ENCODE measurements at places on chromosomes 2 and 18.
A peak's percentile ranks its signal among the peaks of the same experiment; 100 is the strongest.

DNA sequence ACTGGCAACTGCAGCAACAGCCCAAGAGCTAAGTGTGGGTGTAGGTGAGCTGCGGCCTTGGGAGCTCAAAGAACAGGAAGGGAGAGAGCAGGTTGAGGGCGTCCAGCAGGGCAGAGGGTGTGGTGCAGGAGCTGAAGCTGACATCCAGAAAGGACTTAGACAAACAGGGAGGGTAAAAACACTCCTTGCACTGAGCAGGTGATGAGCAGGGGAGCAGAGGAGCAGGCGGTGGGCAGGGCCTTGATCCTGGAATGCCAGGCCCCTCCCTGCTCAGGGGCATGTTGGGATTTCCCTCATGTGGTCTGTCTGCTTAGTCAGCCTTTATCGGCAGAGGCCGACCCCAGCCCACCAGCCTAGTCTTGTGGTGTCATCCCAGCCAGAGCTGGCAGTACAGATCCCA lies 63.6 kb downstream of the VSNL1 start:
- DNase-seq = no peak

DNA sequence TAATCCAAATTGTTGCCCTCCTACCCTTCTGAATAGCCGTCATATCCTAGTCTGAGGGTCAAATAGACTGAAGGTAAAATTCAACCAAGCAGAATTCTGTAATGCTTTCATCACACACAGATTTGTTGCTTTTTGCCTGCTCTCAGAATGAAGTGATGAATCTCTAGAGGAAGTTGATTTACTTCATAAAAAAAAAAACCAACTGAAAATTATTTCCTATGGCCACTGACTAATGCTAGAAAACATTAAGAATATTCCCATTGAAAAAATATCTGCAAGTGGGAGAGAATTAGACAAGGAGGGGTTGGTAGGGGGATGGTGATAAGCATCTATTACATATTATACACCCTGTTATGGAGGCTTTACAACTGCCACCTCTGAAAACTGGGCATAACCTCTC lies 2.3 kb upstream of the IL1RL2 start:
- DNase-seq = no peak

DNA sequence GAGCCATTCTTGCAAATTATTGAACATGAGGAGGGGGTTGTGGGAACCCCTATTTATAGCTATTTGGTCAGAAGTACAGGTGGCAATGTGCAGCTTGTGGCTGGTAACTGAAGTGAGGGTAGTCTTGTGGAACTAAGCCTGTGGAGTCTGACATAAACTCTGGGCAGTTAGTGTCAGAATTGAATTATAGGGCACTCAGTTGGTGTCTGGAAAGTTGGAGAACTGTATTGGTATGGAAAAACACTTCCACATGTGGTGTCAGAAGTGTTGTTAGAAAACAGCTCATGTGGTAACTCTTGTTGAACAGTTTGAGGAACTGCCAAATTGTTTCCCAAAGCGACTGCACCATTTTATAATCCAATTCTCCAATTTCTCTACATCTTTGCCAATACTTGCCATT lies 7.5 kb downstream of the RALBP1 start:
- no peak for DNase-seq

- no peak for DNase-seq
These were observed 147.8 kb downstream of the EXOC6B start for GRCh38 chr2:72678024-72678423.

DNA sequence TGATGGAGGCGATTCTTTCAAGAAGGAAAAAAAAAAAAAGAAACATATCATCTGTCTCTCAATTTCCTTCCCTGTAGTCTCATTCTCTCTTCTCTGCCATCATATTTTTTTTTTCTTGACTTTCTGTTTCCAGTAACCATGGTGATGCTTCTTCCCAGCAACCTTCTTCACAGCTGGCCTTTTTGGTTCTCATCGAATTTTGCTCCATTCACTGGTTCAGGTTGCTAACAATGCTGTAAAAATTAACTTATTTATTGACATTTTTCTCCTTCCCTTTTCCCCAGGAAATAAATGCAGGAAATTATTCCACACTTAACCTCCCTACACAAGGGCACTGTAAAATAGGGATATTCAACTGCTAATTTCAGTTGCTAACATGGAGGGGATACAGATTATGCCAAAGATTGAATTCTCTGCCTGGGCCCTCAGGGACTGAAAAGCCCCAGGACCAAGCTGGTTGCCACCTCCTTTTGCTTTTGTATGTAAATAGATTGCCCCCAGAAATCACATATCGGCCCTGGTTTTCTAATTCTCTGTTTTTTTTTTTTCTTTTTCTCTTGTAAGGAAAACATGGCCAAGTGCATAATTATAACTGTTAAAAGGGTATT lies 154.7 kb downstream of the MAP2 start:
- DNase-seq = peak; percentile 14

- no peak for DNase-seq
These were observed 254.9 kb upstream of the ZEB2 start for GRCh38 chr2:144774809-144775208.

DNA sequence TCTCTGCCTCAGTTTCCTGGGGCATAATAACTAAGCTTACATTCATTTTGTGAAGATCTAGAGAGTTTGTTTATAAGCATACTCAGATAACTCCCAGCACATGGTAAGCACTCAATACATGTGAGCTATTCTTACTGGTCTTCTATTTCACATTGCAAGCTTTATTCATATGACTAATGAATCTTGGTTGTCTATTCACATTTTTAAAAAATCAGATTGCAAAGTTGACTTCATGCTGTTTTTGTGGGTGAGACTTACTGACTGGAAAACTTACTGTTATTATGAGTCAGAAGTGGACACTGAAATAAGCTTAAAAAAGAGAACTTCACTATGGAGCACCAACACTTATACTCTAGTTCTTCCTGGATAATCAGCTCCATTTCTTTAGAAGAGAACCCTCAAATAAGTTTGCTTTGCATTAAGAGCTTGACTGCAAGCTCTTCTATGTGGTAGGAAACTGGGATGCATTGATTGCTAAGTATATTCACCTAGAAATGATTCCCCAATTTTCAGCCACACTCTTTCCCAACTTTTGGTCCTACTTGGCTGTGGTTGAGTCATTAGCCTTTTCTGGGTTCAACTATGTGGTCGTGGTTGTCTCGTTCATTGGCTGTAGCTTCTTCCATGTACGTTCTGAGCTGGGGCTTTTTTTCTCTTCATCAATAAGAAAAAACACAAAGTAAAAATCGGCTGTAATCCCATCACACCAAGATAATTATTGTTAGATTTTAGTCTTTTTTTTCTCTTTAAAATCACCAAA lies 29.5 kb upstream of the RBMS1 start:
- DNase-seq = no peak

DNA sequence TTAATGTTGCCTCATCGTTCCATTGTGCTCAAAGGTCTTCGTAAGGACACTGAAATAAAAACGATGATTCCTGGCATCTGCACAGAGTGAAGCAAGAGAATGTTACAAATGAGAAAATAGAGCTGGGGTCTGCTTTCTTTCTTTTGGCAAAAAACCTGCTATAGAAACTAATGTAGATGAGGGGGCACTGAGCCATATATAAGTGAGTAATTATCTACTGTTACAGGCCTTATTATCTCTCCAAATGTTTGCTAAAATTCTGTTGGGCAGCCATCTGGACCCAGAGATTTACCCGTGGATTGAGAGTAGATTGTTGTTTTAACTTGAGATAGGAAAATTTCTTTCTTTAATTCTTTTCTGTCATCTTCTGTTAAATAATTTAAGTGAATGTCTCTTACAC lies 472.5 kb upstream of the PIK3C3 start:
- no peak for DNase-seq

DNA sequence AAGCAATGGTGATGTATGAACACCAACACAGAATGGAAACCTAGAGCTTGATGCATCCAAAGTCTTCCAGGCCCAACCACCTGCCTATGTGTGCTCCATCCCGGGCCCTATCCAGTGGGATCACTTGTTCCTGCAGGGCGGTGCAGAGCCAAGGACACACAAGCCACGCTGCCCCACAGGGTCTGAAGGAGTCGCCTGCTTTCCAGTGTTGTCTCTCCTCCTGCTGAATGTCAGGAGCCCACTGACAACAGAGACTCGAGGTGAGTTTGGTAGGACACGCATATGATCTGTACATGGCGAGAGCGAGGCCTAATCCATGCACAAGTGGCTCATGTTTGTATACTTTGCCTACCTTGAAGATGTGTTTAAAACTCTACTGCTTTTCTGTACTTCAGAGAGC lies 70.9 kb upstream of the FHL2 start:
- no peak for DNase-seq

GRCh38 chr2:130824492-130825061 lies 12.1 kb upstream of the ARHGEF4 start:
- DNase-seq = no peak

DNA sequence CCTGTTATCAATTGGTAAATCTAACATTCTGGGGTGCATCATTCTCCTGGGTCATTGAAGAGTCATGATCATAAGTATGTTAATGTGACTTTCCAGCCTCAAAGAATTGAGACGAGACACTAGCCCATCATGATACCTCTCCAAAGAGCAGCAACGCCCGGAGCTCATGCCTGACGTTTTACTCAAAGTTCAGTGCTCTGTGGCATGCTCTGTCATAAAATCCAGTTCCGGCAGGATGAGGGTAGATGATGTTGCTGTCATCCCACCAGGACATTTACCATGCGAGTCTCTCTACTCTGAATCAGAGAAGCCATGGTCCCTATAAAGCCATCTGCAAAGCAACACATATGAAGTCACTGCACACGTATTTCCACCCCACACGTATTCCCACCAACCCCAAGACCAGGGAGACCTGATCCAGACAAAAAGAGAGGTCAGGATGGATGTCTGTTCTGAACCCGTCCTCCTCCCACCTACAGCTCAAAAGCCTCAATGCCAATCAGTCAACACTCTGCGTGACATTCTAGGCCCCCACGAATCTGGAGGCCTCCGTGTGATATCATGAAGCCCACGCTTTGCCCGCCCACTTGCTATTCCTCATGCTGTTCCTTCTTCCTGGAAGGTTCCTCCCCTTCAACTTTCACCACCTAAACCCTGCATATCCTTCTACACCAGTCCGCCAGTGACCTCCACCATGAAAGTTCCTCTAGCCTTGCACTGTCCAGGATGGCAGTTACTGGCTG lies 85.8 kb downstream of the DNMT3A start:
- DNase-seq = no peak

DNA sequence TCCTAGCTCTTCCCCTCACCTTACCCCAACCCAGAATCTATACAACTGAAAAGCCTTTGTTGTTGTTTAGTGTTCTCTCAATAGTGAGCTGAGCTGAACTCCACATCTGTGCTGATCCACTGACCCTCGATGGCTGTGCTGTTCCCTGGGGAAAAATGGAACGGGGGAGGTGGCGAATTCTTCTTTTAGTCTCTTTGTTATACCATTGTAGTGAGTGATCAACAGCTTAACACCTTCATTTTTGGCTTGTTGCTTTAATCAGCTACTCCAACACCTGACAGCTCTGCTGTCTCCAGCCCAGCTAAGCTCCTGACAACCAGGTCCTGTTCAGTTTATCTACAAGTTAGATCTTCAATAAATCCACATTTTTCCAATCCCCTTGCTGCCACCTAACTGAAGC lies 25.7 kb downstream of the PLA2R1 start:
- DNase-seq = no peak

DNA sequence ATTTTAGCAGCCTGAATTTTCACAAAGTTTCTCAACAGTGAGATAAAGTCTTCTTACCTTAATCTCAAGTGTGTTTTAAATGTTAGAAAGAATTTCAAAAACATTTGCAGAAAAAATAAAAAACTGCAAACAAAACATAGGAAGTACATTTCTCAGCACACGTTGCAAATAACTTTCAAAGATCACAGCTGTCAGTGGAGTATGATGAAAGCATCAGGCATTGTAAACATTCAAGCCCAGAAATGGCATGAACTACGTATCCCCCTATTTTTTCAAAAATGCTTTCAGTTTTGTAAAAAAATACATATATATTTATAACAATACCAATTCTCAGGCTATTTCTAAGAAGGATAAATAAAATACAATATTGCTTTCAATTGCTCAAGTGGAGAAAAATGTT lies 320.6 kb upstream of the TFPI start:
- no peak for DNase-seq

DNA sequence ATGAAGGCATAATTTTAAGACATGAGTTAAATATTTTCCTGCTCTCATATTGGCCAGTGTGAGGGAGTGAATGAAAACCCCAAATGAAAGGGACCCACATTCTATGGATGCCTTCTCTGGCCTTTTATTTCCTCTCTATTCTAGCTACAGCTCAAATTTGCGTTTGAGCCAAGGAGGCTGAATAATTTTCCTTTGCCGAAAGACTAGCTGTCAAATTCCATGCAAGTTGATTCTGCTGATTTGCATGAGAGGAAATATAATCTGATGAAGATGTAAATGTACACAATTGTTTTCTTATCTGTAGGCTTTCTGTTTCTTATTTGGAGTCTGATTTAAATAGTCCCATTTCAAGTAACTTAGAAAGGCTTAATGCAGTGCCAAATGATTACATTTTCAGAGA lies 438.4 kb upstream of the SPRED2 start:
- DNase-seq = no peak

- DNase-seq = no peak
These were observed 158.8 kb downstream of the NDUFA10 start for GRCh38 chr2:239866350-239866749.

DNA sequence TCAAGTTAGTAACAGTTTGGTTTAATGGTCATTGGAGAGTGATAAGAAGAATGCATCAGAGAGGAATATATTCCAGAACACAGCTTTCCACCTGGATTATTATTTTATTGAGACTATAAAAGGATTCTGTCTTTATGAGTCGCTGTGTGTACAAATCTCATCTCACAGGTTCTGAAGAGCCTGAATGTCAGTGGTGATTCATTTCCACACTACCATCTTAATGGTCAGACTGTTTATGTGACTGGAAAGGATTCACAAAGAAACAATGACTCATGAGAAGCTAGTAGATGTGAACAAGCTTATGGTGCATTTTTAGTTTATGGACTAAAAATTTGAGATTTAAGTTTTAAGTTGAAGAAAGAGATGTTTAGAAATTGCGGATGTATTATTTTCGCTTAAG lies 685.4 kb upstream of the NRXN1 start:
- no peak for DNase-seq

GRCh38 chr18:69588301-69588700 lies 187.6 kb downstream of the DOK6 start:
- DNase-seq = no peak

- no peak for DNase-seq
These were observed 647.6 kb upstream of the PKDCC start for GRCh38 chr2:41400088-41400665.

All from NCI-H1105 treated with DMSO at 0.1 percent for 48 hours (cell line).